ENCODE measurements at places on chromosomes 6 and 20. TPM values are rescaled to one million over a fixed set of nuclear protein-coding genes. Genes with fewer than 3 reads are reported as not detected.
A peak's percentile ranks its signal among the peaks of the same experiment; 100 is the strongest.

MARCKS gene
- 112 TPM for total RNA-seq

MDFI gene
- 99.6 TPM for total RNA-seq

POM121L2 gene
- total RNA-seq = not detected

DLK2 gene
- total RNA-seq = not detected

MCHR2 gene
- not detected for total RNA-seq

SRXN1 gene
- 31.4 TPM for total RNA-seq

AKAP12 gene
- 526 TPM for total RNA-seq

TCP11 gene
- total RNA-seq = not detected

GPX5 gene
- total RNA-seq = not detected

SNX5 gene
- total RNA-seq = 80.8 TPM

DNA sequence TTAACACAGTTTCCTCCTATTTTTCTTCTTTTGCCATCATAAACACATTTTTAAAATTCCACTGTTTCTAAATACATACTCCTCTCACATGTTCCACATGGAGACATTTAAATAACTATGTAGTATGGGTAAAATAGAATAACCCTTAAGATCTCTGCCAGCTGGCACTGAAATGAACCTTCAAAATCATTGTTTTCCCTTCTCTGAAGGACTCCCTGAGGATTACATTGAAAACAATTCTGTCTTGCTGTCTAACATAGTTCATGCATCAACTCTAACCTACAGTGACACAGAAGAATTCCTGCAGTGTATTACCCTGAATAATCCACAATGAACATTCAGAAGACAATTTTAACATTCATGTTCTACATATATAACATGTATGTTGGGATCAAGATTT, 1361.8 kb upstream of the CITED2 start:
- no peak for DNase-seq

DNA sequence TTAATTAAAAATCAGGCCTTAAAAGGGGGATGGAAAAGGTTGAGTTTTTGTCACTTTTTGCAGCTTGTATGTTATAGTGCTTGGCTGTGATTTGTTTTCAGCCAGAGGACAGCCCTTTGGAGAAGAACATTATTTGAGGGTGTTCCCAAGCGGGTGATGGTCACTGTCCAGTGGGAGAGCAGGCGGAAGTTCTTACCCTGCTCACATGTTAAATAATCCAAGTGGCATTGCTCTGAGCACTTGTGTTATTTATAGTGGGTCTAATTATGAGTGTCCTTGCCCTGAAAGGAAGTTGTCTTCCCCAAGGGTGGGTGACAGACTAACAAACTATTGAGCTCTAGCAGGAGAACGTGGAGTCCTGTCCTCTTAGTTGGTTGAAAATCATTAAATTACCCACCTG, 49.5 kb downstream of the DOK5 start:
- DNase-seq = no peak

- peak; percentile 88 for DNase-seq
Measured at GRCh38 chr20:51456511-51457509, 85.7 kb downstream of the NFATC2 start.

DNA sequence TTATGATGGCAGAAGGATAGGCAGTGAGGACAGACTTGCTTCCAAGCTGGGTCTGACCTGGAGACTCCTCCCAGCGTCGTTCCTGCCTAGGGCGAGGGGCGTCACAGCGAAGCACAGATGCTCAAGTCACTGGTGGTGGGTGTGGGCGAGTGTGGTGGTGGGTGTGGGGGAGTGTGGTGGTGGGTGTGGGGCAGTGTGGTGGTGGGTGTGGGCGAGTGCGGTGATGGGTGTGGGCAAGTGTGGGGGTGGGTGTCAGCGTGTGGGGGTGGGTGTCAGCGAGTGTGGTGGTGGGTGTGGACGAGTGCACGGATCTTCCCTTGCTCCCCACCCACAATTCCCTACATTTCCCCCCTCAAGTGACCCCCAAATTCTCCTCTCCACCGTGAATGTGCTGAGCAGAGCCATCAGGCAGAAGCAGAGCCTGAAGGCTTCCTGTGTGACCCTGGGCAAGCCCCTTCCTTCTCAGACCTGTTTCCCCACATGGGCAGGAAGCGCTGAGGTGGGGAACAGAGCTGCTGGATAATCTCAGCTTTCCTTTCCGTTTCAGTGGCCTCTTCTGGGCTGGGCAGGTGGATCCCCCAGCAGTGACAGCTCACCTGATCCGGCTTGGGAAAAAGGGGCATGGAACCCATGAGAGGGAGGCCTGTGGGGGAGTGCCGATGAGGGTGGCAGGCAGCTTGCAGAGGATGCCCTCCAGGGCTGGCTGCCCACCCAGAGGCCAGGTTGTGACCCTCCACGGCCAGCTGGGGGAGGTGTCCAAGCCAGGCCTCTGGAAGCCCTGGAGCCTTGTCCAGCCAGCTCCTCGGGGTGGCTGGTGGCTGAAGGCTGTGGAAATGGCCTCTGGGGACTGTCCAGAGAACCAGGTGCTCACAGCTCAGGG, 42.9 kb downstream of the RSPO4 start:
- DNase-seq = no peak

GRCh38 chr20:34362502-34363061, 491 bp upstream of the ITCH start:
- DNase-seq = no peak

DNA sequence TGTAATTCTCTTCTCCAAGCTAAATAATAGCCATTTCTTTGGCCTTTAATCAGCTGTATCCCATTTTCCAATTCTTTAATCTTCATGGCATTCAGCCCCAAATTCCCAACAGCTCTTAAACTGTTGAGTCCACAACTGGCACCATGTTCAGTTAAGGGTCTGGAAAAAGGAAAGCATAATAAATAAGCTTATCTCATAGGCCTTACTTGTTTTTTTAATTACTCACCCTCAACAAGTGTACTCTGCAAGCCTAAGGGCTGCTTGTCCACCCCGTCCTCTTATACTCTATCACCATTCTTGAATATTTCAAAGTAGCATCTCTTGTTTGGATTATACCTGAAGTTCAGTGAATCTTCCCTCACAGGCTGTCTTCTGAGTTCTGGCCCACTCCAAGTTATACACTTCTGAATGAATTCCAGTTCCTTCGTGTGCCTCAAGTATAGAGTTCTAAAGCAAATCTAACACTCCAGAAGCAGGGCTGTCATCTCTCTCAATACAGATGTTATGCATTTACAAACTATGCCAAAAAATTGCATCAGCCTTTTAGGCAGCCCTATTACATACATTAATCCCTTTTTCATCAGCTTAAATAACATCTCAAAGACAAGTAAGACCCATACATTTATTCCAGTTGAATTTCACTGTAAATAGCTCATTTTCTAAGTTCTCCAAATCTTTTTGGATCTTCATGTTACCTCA, 98.7 kb downstream of the COL21A1 start:
- DNase-seq = no peak

DNA sequence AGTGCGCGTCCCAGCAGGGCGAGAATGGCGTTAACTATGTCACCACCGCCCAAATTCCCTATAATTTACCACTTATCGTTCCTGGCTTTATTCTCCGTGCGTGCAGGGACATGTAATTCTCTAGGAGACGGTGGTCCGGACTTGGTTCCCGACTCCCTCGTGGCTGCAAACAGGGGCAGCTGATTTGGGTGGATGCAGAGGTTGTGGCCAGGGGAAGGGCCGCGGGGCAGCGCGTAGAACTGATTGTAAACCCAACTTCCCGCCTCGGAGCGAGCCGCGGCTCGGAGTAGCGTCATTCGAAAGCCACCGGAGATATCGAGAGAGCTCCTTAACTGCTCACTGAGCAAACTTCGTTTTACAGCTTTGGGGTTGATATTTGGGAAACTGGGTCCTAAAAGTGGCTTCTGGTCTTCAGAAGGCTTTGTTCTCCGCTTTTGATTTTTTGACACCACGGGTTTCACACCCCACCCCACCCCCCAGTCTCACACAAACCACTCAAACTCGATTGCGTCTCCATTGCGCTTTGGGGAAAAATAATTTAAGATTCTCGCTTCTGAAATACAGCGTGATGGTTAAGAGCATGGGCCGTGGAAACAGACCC, 17.5 kb upstream of the ZSCAN9 start:
- no peak for DNase-seq

GRCh38 chr6:168243812-168244376, 75.7 kb downstream of the DACT2 start:
- no peak for DNase-seq

DNA sequence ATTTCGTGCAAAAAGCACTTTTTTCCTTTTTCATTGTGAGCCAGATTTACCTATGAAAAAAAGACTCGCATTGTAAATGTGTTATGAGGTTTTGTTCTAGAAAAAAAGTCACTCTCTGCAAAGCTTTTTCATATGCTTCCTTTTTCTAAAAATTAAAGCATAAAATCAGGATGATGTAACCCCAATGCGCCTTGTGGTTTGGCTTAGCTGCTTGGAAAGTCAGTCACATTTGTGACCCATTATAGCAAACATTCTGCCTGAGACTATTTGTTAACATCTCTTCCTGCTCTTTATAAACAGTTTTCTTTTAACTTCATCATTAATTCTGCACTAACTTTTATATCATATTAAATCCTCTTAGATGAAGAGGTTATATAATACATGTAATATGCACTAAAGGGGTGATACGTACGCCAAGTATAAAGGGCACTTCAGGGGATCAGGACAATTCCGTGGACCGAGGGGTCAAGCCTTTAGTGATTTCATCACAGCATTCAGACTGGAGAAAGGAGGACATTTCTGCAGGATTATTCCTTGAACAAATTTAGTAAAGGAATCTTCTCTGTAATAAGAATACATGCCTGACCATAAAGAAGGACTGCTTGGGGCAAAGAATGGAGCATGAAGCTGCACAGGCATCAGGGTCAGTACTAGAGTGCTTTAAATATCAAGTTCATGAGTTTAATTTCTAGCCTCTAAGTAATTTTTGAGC, 48.1 kb upstream of the SMLR1 start:
- no peak for DNase-seq

GRCh38 chr20:44702776-44703175, 12.4 kb upstream of the CCN5 start:
- no peak for DNase-seq

DNA sequence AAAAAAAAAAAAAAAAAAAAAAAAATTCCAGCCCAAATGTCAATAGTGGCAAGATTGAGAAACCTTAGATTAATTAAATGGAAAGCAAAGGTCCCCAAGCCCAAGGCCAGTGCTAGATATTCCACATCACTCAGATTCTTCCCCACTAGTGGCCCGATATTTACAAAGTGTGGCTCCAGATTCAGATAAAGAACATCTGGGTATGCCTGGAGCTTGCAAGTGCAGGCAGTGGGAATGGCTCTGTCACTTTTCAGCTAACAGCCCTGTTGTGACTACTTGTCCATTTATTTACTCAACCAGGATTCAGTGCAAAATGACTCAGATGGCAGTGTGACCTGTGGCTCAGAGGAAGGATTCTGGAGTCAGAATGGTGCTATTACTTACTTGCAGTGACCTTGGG, 8.2 kb upstream of the KCNB1 start:
- DNase-seq = no peak

GRCh38 chr20:12962895-12963294, 45.9 kb upstream of the SPTLC3 start:
- no peak for DNase-seq

DNA sequence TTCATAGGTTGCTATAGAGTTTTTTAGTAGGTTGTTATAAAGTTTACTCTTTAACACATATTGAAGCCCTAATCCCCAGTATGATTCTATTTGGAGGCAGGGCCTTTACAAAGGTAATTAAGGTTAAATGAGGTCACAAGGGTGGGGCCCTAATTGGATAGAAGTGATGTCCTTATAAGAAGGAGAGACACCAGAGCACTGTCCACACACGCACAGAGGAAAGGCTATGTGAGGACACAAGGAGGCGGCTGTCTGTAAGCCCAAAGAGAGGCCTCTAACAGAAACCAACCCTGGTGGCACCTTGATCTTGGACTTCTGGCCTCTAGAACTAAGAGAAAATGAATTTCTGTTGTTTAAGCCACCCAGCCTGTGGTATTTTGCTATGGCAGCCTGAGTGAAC, 98.5 kb downstream of the GJA10 start:
- no peak for DNase-seq

DNA sequence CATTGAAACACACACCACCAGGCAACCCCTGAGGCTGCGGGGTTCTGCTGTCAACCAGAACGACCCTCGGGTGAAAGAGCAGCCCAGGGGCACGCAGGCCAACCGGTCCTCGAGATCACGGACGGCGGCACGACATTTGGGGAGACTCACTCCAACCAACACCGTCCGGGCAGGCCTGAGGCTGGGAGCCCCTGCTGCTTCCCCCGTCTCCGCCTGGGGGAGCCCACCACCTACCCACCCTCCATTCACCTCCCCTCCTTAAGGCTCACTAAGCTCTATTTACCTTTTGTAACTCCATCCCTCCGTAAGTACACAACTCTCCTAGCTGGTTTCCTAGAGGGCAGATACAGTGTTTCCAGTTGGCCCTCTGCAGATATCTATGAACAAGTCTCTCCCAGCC, 971.3 kb upstream of the DEFB115 start:
- DNase-seq = no peak

- no peak for DNase-seq
Measured at GRCh38 chr20:49166534-49167449, 21.3 kb downstream of the STAU1 start.

- DNase-seq = no peak
Measured at GRCh38 chr20:47296950-47297349, 59.5 kb downstream of the ZMYND8 start.

DNA sequence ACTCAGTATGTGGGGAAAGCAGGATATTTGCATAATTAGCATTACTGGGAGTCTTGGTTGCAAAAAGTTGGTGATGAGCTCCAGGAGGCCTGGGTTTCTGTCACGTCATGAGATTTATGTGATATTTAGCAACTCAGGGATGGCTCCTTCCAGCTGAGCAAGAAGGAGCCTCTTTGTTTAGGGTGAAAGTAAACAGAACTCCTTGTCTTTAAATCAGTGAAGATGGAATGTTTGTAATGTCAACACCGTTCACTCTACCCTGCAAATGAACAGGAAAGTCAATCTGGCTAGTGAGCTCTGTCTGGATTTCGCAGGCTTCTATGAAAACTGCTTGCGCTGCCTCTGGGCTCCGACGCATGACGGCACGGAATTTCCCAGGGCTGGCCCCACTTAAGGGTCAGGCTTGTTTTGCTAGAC, 86.9 kb downstream of the PXDC1 start:
- peak; percentile 2 for DNase-seq

- no peak for DNase-seq
Measured at GRCh38 chr6:6795393-6795792, 206.9 kb downstream of the LY86 start.

GRCh38 chr6:165594584-165595333, 68.3 kb downstream of the PDE10A start:
- no peak for DNase-seq

DNA sequence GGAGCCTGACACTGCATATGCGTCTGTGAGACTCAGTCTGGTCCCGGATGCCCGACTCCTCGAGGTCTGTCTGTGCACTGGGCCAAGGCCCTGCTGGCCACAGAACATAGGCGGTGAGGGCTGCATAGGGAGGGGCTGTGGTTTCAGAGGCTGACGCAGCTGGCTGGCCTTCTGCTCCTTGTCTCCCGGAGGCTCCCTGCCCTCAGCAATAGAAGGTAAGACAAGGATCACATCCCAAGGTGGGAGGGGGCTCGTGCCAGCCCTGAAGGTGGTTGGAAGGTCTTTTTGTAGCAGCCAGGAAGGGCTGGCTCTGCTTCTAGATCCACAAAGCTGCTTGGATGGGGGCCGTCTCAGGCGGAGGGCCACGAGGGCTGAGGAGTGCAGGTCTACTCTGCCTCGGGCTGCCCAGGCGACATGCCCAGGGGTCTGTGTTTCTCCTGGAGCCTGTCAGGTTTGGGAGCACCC, 239.8 kb upstream of the SULF2 start:
- peak; percentile 50 for DNase-seq

All from kidney epithelial cell (primary cell).